GM12878 (cell line): ENCODE measurements at places on chromosomes 13 and 19. TPM values are rescaled to one million over a fixed set of nuclear protein-coding genes. Genes with fewer than 3 reads are reported as not detected.

The CYP2A7 gene
- not detected in 2 replicates for total RNA-seq

The CEACAM20 gene
- not detected in 2 replicates for total RNA-seq

The MPV17L2 gene
- total RNA-seq = 17.9 and 19.9 TPM in 2 replicates

GRCh38 chr13:74709226-74709625 lies 575.0 kb upstream of the KLF12 start:
- H3K4me3 ChIP-seq = no peak overlapping the region
- DNase-seq = no peak
- no peaks in the 10 kb centered on the region for H3K36me3 ChIP-seq
- no peak overlapping the region for H3K27ac ChIP-seq

DNA sequence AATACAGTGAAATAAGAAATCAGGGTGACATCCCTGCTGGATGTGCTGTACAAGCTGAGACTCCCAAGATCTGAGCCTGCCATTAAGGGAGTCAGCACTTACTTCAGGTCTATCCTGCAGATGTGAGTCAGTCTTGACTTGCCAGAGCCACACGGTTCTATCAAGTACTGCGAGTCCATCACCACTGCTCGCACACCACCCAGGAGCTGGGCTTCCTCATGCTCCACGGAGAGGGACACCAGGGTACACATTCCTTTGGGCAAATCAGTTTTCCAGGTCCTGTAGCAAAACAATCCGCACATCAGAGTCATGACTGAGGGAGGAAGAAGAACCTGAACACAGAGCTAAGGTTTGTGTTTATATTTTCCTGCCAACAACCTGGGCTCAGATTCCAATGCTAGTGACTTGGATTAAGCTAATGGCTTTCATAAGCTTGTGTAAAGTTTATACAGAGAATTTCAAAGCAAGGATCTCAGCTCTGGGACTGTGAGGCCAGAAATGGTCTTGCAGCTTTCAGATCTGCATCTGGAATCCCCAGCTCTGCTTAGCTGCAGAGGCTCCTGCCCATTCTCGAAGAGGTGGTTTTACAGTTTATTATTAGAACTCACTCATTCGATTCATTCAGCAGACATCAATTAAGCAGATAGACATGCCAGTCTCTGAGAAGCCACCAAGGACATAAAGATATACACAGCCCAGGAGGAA lies 90.6 kb downstream of the KL start:
- peak overlapping the region; percentile 61 for H3K27ac ChIP-seq
- H3K36me3 ChIP-seq = peaks cover 18% of the 10 kb centered on the region
- peaks cover 60% of the 10 kb centered on the region for H3K4me1 ChIP-seq
- peak overlapping the region; percentile 55; the same call in 1 of the 2 replicates for H3K4me3 ChIP-seq
- no peak for DNase-seq
- H3K27me3 ChIP-seq = no peaks in the 10 kb centered on the region

DNA sequence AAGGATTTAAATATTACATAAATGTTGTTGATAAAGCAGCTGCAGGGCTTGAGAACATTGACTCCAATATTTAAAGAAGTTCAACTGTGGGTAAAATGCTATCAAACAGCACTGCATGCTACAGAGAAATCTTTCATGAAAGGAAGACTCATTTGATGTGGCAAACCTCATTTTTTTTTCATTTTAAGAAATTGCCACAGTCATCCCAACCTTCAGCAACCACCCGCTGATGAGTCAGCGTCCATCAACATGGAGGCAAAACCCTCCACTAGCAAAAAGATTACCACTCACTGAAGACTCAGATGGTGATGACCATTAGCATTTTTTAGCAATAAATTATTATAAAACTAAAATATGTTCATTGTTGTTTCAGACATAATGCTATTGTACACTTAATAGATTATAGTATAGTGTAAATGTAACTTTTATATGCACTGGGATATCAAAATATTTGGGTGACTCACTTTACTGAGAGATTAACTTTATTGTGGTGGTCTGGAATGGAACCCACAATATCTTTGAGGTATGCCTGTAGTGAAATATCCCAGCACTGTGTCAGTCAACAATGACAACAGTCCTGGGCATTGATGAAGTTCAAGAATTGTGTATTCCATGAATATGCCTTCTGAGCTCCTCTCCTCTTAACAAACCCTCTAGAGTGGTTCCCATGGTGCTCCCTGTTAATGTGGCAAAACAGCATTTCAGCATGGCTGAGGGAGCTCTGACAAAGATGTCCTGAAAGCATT lies 52.4 kb upstream of the SOX21 start:
- H3K27ac ChIP-seq = no peak overlapping the region
- DNase-seq = no peak
- H3K4me3 ChIP-seq = no peak overlapping the region
- no peaks in the 10 kb centered on the region for H3K4me1 ChIP-seq
- H3K27me3 ChIP-seq = no peaks in the 10 kb centered on the region; the same call in 1 of the 2 replicates
- H3K36me3 ChIP-seq = no peaks in the 10 kb centered on the region

DNA sequence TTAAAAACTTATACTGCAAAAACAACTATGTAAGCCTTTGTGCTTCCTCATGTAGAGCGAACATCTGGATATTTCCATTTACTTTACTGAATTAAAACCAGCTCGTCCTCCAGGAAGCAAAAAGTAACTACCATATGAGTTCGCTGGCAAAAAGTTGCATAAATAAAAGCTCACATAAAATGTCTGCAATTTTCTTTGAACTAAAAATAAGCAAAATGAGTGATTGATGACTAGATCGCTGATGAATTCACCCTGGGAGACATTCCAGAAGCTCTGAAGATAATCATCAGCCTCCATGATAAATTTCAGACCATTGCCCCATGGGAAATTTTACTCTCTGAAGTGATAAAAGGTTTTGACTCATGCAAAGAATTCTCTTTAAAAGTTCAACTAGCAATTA lies 67.3 kb upstream of the SACS start:
- no peak overlapping the region for H3K27ac ChIP-seq
- H3K4me3 ChIP-seq = no peak overlapping the region
- no peaks in the 10 kb centered on the region for H3K4me1 ChIP-seq
- H3K27me3 ChIP-seq = no peaks in the 10 kb centered on the region

- H3K27me3 ChIP-seq = no peaks in the 10 kb centered on the region
- H3K4me3 ChIP-seq = no peak overlapping the region
- H3K36me3 ChIP-seq = no peaks in the 10 kb centered on the region
- H3K27ac ChIP-seq = no peak overlapping the region
- H3K4me1 ChIP-seq = no peaks in the 10 kb centered on the region
Measured at GRCh38 chr19:6020166-6020882, 42.4 kb upstream of the RANBP3 start.

- peaks cover 42% of the 10 kb centered on the region for H3K36me3 ChIP-seq
- no peaks in the 10 kb centered on the region for H3K27me3 ChIP-seq
- no peaks in the 10 kb centered on the region for H3K4me1 ChIP-seq
- no peak overlapping the region for H3K27ac ChIP-seq
Measured at GRCh38 chr19:5594521-5594950, 26.8 kb upstream of the TINCR start.

DNA sequence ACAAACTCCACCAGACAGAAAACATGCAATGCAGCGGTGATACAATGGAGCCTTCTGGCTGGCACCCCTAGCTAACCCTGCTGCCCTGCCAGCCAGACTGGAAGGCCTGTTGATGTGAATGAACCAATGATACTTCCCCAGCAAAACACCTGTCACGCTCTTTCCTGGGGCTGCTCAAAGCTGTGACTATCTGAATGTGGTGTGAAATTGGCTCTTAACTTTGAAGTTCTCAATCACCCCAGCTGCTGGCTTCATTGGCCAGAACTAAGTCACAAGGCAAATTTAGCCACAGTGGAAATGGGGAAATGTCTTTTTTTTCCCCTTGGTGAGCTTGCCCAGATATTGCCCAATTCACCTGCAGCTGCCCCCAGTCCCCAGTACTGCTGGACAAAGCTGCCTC lies 147.3 kb downstream of the SLC7A1 start:
- no peak for DNase-seq
- H3K36me3 ChIP-seq = no peaks in the 10 kb centered on the region
- H3K27ac ChIP-seq = no peak overlapping the region
- no peak overlapping the region for H3K4me3 ChIP-seq

- no peaks in the 10 kb centered on the region for H3K27me3 ChIP-seq
- no peak overlapping the region for H3K27ac ChIP-seq
- no peaks in the 10 kb centered on the region for H3K4me1 ChIP-seq
Measured at GRCh38 chr13:112203614-112204013, 136.7 kb downstream of the SOX1 start.

The SULT2B1 gene
- 0.16 TPM in 1 of 2 replicates, not detected in the other for total RNA-seq

The IGFL1 gene
- not detected in 2 replicates for total RNA-seq

DNA sequence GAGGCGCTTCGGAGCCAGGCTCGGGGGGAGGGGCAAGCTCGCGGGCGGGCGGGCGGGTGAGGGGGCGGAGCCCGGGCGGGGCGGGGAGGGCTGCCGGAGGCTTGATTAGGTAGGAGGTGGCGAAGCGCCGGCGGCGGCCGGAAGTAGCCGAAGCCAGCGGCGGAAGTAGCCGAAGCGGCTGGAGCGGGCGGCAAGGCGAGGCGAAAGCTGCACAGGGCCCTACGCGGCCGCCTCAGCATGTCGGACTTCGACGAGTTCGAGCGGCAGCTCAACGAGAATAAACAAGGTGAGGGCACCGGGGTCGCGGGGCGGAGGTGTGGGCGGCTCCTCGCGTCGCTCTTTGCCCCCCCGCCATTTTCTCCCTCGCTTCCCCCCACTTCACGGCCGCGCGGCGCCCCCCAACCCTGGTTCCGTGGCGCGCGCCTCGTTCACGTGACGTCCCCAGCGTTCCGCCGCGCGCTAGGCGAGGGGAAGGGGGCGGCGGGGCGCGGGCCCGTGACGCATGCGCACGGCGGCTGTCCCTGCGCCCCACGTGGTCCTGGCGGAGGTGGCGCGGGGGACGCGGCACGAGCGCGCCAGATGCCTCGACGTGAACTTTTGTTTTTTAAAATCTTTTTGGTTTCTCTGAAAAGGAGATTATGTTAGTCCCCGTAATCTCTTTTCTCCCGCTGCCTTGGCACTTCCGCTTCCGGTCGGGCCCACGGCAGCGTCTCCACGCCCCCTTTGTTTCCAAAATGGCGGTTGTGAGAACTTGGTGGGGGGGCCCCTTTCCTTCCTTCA lies at the start of gene U2AF2:
Gene U2AF2, plus strand, starts transcription at position 168 of the 780 bp plus-strand sequence. Its CDS starts 70 bp downstream, at position 238.
- H3K27ac ChIP-seq = peak within 1 kb of the TSS; percentile 100

DNA sequence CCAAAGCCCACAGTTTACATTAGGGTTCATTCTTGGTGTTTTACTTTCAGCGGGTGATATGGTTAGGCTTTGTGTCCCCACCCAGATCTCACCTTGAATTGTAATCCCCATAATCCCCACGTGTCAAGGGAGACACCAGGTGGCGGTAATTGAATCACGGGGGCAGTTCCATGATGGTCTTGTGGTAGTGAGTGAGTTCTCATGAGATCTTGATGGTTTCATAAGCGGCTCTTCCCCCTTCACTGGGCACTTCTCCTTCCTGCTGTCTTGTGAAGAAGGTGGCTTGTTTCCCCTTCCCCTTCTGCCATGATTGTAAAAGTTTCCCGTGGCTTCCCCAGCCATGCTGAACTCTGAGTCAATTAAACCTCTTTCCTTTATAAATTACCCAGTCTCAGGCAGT lies 12.0 kb downstream of the FPR2 start:
- DNase-seq = no peak
- no peaks in the 10 kb centered on the region; the same call in 1 of the 2 replicates for H3K4me1 ChIP-seq
- H3K36me3 ChIP-seq = no peaks in the 10 kb centered on the region
- no peak overlapping the region for H3K4me3 ChIP-seq

DNA sequence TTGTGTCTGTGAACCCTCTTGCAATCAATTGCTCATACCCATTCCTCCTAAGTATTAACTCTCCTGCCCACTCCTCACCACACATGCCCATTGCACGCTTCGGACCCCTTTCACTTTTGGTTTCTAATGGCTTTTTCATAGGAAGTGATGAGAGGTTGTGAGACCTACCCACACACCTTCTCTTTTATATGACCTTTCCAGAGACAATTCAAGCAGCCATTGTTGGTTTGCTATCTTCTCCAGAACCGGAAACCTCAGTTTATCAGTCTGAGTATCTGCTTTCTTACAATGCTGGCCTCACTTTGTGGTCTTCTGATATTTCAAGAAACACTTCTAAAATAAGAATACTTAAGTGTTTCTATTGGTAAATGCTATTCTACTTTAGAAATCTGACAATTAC lies 1550.8 kb upstream of the SLC10A2 start:
- no peak overlapping the region for H3K27ac ChIP-seq
- no peak overlapping the region for H3K4me3 ChIP-seq
- DNase-seq = no peak
- no peaks in the 10 kb centered on the region for H3K36me3 ChIP-seq
- H3K27me3 ChIP-seq = no peaks in the 10 kb centered on the region

DNA sequence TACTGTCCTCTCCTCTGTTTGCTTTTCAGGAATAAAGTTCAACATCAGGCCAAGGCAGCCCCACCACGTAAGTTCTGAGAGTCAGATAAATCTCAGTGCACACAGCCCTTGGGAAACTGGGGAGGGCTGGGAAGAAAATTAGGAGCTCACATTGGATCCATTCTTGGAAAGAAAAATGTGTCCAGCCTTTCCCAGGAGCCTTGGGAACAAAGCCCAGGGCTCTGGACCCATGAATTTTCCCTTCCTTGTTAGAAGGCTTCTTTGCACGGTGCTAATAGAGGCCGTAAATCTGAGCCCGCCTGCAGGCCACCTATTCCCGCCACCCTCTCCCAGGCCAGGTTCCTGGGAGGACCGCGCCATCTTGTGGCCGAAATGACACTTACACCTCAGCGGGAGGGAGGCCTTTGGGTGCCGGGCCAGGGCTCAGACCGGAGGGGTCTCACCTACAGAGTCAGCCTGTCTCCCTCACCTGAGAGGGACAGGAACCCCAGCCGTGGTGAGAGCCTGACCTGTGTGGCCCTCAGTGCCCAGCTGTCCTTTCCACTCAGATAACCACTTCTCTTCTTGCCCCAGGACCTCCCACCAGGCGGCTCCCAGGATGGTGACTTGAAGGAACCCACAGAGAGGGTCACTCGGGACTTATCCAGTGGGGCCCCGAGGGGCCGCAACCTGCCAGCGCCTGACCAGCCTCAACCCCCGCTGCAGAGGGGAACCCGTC lies 25.1 kb upstream of the KCTD15 start:
- H3K27me3 ChIP-seq = no peaks in the 10 kb centered on the region
- no peaks in the 10 kb centered on the region for H3K36me3 ChIP-seq
- no peaks in the 10 kb centered on the region for H3K4me1 ChIP-seq
- no peak for DNase-seq

- no peak for DNase-seq
- no peaks in the 10 kb centered on the region for H3K36me3 ChIP-seq
- no peak overlapping the region for H3K4me3 ChIP-seq
Measured at GRCh38 chr13:38657191-38657590, 29.7 kb upstream of the FREM2 start.

The DLL3 gene
- total RNA-seq = 0.93 and 1.3 TPM in 2 replicates

The RASGRP4 gene
- total RNA-seq = 5.9 TPM in 2 replicates

DNA sequence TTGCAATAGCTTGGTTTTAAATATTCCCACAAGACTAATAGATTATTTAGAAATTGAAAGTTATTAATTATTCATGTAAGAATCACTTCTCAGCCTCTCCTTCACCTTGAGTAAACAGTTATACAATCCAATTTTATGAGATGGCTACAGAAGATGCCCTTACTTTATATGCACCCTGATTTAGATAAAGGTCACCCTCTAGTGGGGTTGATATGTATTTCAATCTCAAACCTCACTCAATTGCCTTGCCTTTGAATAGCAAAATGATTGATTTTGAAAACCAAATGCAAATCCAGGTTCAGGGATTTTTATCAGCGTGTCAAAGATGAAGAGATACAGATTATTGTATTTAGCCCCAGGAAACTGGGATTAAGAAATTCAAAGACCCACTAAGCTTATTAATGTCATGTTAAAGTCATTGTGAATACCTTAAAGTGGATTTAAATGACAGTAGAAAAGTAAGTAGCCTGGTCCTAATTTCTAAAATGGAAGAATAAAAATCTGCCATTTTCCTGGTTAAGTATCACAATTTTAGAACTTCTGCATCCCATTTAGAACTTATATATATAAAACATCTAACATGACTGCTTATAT lies 305.1 kb downstream of the ITGBL1 start:
- no peaks in the 10 kb centered on the region for H3K4me1 ChIP-seq
- no peaks in the 10 kb centered on the region; the same call in 1 of the 2 replicates for H3K27me3 ChIP-seq
- no peak overlapping the region for H3K4me3 ChIP-seq
- H3K27ac ChIP-seq = no peak overlapping the region
